T-helper 17 cell (primary cell): ENCODE measurements at places on chromosomes 4 and X.

DNA sequence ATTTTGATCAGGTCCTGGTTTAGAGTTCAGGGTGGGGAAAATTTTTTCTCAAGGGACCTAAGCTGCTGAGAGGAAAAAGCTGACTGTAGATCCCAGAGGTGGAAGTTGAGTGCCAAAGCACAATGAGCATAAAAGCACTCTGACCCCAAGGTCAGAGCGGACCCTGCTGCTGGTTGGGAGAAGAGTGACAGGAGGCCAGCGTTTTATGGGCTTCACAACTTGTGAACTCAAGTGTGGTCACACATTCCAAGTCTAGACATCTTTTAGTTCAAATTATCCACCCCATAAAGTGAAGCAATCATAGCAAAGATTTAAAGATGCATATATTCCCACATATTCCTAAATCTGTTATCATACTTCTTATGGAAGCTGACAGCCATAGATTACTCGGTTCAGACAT is 220.3 kb downstream of the CHIC2 start:
- DNase-seq, result no peak

- no peak for DNase-seq
Observed at GRCh38 chrX:41629539-41629938, 59.2 kb upstream of the GPR34 start.

DNA sequence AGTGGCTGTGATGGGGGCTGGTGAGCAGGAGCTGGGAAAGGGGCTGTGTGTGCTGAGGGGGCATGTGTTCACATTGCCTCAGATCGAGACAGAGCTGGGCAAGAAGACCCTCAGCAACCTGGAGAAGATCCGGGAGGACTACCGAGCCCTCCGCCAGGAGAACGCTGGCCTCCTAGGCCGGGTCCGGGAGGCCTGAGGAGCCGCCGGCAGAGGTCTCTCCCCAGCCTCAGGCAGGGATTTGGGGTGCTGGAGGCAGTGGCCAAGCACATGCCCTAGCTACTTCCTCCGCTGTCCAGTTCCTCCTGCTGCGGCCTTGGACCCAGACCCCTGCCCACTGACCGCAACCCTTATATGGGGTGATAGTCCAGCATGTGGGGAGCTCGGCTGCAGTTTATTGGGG is 14.4 kb downstream of the FOXP3 start:
- DNase-seq, result no peak

- DNase-seq, result no peak
Observed at GRCh38 chrX:11419102-11419501, 125.9 kb downstream of the AMELX start.

DNA sequence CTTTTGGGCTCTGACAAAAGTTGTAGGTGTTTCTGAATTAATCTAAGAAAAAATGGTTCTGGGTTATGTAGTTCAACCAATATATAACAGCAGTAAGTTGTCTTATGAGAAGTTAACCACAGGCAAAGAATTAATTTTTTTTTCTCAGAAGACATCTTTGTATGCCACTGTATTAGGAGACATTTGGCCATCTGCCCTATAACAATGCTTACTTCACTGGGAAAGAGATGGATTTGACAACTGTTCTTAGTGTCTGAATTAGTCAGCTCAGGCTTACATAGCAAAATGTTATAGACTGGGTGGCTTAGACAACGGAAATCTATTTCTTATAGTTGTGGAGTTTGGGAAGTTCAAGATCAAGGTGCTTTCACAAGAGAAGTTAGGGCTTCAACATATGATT is 508.1 kb downstream of the STIM2 start:
- DNase-seq, result no peak

GRCh38 chrX:42392846-42393245 is 385.1 kb downstream of the PPP1R2C start:
- DNase-seq, result no peak

GRCh38 chrX:39361736-39362135 is 560.5 kb downstream of the MID1IP1 start:
- no peak for DNase-seq
